ENCODE measurements at places on chromosomes 13 and 19.

GRCh38 chr13:81637457-81637856 is 1296.5 kb upstream of the SPRY2 start:
- DNase-seq = no peak

GRCh38 chr13:48491423-48492095 is 41.3 kb downstream of the RCBTB2 start:
- DNase-seq = no peak

DNA sequence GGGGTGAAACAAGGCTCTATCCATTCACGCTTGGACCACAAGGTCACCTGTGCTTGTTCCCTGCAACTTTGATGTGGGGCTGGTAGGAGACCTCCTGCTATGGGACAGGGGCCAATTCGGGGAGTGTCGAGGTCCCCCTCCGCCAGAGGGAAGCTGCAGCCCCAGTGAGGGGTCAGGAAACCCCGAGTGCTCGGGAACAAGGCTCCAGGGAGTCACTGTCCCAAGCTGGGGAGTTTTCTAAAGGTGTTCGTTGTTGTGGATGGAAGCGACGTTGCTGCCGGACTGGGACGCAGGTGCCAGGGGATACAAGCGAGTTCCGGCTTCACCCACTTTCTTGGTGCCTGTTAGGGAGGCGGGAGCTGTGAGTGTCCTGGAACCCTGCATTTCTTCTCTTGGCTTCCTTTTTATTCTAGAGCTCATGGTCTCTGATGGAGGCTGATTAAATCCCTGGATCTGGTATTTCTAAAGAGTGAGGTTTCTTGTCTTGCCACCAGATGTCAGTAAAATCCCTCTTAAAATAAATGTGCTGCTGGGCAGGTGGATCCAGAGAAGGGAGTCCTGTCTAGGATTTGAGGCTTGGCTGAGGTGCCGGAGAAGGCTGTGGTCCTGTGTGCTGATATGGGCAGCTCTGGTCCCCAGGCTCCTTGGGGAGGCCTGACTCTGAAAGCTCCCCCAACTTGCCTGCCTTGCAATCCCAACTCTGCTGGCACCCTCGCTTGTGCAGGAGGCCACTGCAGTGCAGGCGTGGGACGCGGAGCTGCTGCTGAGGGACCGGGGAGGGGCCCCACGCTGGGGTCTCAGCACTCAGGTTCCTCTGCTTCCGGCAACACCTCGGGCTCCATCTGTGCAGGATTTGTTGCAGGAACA is 153.9 kb downstream of the TEX29 start:
- DNase-seq = no peak

DNA sequence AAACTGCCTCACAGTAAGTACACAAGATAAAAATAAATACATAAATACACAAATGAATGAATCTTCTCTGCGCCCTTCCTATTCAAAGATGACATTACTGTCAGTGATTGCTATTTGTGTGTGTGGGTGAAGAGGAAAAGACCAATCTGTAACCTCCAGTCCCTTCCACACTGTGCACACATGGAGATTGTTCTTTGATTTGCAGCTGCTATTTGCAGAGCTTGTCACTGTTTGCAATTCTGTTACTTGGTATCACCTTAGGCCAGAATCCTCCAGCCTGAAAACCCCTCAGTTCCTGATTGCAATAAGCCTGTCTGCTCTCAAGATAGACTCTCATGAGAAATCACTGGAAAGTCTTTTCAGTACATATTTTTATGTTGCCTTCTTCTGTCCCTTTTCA is 1314.9 kb downstream of the PCDH9 start:
- DNase-seq = no peak

GRCh38 chr19:38856813-38857212 is 7.0 kb upstream of the HNRNPL start:
- no peak for DNase-seq

- no peak for DNase-seq
These were observed 669.1 kb upstream of the PCDH20 start for GRCh38 chr13:62084728-62085127.

DNA sequence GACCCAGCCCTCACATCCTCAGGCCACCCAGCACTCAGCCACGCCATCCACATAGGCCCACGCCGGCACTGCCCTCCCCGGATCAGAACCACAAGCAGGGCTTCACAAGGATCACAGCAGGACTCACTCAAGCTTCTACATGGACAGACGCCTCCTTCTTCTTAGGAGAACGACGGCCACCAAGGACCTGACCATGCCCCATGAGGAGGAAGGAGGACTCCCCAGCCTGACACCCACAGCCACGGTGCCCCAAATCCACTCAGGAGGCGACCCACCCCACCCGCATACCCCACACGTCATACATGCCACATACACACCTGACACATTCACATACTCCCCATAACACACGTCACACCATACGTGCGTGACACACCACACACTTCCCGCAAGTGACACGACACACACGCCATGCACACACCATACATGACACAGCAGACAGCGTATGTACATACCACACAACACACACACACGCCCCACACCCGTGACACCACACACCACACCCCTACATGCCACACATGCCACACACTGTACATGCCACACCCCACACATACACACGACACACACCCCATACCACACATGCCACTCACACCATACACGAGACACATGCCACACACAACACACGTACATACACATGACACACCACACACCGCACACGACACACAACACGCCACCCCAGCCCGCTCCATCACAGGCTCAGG is 50.4 kb downstream of the MLLT1 start:
- no peak for DNase-seq

GRCh38 chr13:24007979-24008620 is 110.8 kb upstream of the C1QTNF9B start:
- DNase-seq = no peak

- no peak for DNase-seq
These were observed 1440.5 kb upstream of the SPRY2 start for GRCh38 chr13:81781471-81781870.

GRCh38 chr13:79593641-79594275 is 112.8 kb downstream of the NDFIP2 start:
- no peak for DNase-seq

GRCh38 chr13:112464720-112465119 is 88.6 kb downstream of the SPACA7 start:
- no peak for DNase-seq

- DNase-seq = no peak
These were observed 1.8 kb upstream of the ANGPTL4 start for GRCh38 chr19:8361921-8362793.
